Right kidney (tissue), 9 donors: ENCODE measurements at places on chromosomes 1 and 21.

DNA sequence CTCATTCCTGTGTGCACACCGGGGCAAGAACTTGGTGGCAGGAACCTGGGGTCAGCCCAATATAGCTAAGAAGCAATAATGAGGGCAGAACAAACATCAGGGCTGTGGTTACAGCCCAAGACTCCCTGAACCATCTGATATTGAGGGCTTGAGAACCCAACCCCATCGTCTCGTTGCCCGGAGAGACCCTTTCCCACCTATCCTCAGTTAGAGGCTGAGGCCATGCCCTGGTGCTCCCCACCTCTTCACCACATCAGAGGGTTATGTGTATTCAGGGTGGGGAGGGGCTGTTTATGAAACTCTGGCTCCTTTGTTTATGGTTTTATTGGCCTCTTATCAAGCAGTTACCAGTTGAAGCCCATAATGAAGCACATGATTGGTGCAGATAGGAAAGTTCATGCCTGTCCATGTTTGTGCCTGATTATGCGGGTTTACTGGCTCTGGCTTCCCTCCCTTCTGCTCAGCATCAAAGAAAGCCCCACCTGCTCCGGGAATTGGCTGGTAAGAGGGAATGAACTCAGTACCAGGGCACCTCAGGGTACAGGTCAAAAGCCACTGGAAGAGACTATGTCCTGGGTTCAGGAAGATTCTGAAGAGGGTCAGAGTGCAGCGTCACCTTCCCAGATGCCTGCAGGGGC, 14.5 kb downstream of the NUAK2 start:
- no peak for DNase-seq

DNA sequence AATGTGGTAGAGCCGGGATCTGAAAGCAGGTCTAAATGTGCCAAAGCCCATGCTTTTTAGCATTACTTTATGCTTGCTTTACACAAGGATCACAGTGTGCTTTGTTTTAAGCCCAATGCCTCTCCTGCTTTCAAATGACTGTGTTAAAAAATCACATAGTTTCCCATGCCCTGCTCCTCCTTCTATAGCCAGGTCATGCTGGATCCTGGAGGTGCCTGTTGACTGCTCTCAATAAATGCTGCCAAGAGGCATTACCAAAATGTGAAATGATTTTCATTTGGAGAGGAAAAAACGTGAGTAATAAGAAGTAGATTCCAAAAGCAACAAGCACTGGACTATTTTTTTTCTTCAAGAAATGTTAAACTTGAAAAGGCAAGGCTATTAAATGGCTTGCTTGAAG, 420.7 kb upstream of the USP24 start:
- DNase-seq, result no peak

DNA sequence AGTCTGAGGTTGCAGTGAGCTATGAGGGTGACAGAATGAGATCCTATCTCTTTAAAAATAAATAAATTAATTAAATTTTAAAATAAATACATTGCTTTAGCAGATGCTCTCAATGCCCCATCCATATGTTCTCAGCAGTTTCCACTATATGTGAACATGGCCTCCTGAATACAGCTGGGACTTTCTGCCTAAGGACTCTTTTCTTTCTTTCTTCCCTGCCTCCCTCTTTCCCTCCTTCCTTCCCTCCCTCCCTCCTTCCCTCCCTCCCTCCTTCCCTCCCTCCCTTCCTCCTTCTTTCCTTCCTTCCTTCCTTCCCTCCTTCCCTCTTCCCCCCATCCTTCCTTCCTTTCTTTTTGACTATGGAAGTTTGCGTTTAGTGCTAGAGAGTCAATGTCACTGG, 10.2 kb upstream of the GRIK1 start:
- no peak for DNase-seq

DNA sequence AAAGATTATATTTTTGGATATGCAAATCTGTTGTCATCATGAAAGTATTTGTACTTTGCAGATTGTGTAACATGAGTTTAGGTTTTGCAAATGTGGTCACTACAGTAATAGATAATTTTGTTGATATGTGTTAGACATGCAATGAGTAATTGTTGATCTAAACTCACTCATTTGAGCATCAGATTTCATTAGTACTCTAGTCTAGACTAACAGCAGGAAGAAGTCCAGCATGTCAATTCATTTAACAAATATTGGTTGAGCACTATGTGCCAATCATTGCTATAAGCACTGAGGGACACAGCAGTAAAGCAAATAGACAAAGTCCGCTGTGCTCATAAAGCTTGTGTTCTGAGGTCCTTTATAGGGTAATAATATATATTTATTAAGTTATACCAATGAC, 350.0 kb downstream of the USP25 start:
- no peak for DNase-seq

GRCh38 chr21:41593051-41593759, 85.2 kb upstream of the TMPRSS2 start:
- no peak for DNase-seq

GRCh38 chr1:162007466-162007865, 16.2 kb downstream of the OLFML2B start:
- DNase-seq, result no peak

GRCh38 chr1:111594306-111594693, 25.3 kb upstream of the RAP1A start:
- DNase-seq, result no peak

GRCh38 chr1:223556414-223557129, 108.9 kb downstream of the CAPN8 start:
- no peak for DNase-seq

DNA sequence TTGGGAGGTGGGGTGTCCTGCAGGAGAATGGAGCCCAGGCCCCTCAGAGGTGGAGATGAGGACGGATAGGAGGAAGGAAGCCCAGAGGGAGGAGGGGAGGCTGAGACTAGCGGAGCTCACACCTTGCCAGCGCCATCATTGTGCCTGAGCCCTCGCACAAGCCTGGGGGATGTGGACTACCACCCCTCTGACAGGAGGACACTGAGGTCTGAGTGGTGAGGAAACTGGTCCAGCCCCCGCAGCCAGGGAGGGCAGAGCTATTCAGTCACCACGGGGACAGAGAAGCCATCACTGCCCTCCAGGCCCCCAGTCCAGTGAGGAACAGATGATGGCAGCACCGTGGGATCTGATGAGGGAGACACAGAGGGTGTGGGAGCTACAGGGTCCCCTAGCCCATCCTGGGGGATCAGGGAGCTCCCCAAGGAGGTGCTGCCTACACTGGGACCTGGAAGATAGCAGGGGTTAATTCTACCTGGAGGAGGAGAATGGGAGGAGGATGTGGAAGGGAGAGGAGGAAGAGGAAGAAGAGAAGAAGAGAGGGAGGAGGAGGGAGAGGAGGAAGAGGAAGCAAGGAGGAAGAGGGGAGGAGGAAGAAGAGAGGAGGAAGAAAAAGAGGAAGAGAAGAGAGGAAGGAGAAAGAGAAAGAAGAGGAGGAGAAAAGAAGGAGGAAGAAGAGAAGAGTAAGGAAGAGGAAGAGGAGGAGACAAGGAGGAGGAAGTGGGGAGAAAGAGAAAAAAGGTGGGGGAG, 31.0 kb downstream of the MATN1 start:
- no peak for DNase-seq

DNA sequence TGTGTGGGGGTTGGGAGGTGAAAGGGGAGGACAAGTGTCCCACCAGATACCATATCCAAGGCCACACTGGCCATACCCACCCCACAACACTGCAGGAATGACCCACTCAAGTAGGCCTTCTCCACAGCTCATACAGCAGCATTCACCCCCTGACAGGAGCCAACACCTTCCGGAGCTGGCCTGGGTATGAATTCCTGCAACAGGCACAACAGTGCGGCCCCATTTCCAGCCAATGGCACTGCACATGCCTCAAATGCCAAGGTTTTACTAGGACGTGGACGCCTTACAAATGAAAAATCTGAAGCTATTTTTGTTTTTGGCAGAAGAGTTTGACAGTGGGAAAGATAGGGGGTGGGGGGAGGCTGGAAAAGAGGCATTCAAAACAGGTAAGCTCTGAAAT, 2.0 kb downstream of the KCND3 start:
- no peak for DNase-seq

DNA sequence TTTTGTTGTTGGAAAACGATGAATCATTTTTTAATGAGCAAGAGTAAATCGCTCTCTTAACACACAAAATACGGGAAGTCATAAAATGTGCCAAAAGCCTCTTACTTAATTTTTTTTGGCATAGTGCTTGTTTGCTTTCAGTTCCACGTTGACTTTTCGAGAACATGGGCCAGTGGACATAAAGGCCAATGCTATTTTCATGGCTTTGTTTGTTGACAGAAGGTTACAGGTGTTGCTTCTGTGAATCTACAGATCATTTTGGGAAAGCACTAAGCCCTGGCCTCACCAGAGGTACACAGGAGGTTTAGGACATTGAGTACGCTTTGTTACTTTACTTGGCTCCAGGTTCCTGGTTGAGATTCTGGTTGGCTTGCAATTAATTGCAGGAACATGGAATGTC, 199.4 kb upstream of the HMCN1 start:
- DNase-seq, result no peak

- no peak for DNase-seq
Observed at GRCh38 chr1:54159733-54160316, 7.0 kb upstream of the CDCP2 start.

DNA sequence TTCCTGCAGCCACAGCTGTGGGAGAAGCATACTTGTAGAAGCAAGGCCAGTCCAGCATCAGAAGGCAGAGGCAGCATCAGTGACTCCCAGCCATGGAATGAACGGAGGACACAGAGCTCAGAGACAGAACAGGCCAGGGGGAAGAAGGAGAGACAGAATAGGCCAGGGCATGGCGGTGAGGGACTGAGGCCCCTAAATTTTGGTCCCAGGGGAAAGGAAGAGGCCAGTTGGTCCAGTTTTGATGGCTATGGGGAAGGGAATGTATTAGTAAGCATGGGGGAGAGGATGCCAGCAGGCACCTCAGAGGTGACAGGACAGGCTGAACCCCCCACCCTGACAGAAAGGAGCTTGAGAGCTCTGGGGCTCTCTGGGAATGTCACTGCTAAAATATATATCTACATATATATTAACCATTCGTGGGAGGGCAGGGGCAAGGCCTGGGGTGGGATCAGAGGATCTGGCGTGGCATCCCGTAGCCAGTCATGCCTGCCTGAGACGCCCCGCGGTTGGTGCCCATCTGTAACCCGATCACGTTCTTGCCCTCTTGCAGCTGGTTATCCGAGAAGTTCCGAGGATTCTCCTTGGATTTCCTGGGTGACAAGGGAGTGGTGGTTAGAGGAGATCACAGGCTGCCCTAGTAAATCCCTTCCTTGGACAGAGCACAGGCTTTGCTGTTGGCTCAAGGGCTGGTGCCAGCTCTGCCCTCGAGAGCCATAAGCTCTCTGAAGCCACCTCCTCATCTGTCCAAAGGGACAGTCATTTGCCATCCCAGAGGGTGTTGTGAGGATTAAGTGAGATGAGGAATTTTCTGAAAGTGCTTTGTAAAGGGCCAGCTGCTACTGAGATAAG, 6.7 kb downstream of the TAGLN2 start:
- DNase-seq, result no peak

DNA sequence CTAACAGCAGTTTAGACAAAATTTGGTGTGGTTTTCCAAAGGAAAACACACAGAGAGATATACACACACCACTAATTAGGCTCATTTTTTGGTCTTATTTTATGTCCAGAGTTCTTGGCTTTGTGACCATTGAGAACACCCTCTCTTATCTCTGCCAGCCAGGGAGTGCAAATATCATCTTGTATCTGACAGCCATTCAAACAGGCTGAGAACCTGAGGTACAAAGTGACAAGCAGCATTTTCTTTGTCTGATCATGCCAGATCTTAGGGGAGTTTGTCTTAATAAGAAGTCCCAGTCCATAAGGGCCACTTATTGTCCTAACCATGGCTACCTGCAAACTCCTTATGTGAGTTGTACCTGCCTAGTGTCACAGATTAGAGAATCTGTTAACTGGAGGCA, 1165.2 kb downstream of the BRINP3 start:
- no peak for DNase-seq

GRCh38 chr1:186079084-186079684, 295.9 kb downstream of the TPR start:
- no peak for DNase-seq

- DNase-seq, result no peak
Observed at GRCh38 chr1:236639686-236640085, 35.4 kb upstream of the HEATR1 start.

- DNase-seq, result no peak
Observed at GRCh38 chr1:5345556-5345955, 646.7 kb downstream of the NPHP4 start.

DNA sequence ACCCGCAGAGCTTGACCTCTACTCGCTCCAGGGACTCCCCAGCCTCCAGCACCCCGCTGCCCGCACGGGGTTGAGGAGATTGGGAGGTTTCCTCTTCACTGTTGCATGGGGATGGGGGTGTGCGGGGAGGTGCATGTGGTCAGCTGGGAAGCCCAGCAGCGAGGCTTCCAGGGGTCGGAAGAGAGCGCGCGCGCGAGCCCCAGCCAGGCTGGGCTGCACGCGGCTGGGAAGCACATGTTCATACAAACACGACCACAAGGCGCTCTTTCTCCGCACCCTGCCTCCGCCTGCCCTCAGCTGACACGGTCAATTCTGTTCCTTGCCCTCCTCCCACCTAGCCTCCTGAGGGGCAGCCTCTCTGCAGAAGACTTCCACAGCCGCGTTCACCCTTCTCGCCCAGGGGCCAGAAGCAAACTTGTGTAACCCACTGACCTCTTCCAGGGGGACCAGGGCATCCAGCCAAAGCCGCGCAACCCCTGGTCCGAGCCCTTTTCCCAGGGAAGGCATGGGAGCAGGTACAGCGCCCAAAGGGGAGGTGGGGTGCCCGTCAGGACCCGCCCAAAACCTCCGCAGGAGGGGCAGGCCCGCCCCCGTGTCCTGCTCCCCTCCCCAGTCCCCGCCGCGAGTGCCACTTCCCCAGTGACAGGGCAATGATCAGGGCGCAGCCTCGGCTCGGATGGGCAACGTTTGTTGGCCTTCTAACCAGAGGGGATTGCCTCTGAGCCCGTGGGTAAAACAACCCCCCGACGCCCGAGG, 1.3 kb downstream of the COL24A1 start:
- DNase-seq, result peak; percentile 67

DNA sequence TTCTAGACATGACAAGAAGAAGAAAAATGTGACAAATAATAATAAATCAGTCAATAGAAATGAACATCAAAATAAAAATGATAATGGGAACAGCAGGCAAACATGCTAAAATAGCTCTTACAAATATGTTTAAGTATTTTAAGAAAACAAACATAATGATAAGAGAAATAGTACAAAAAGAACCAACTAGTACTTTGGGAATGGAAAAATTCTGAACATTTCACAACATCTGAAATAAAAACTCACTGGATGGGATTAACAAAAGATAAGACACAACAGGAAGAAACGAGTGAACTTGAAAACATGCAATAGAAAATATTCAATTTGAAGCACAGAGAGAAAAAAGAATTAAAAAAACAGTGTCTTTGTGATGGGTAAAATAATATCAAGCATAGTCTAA, 115.2 kb upstream of the TSPAN2 start:
- DNase-seq, result no peak

GRCh38 chr1:223811634-223812101, 34.1 kb downstream of the TP53BP2 start:
- DNase-seq, result no peak

GRCh38 chr1:186897008-186897407, 68.3 kb downstream of the PLA2G4A start:
- no peak for DNase-seq
